ENCODE measurements at places on chromosomes 13 and 19. TPM values are rescaled to one million over a fixed set of nuclear protein-coding genes. Genes with fewer than 3 reads are reported as not detected.
A peak's percentile ranks its signal among the peaks of the same experiment; 100 is the strongest.

DNA sequence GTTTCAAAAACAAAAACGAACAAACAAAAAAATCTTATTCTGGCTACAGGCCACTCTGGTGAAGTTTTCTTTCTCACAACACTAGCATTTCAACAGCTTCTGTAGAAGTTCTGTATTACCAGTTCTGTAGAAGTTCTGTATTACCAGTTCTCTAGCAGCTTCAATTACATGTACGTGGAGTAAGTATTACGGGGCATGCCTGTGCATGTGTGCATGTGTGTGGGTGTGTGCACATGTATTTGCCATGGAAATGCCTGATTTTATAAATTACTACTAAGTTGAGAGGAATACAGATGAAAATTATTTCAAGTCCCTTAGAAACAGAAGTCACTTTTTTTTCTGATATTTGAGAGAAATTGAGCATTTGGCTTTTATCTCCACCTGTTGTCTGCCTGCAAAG lies 414.2 kb downstream of the FOXO1 start:
- no peak for DNase-seq

GRCh38 chr13:61833228-61833627 lies 417.6 kb upstream of the PCDH20 start:
- no peak for DNase-seq

DNA sequence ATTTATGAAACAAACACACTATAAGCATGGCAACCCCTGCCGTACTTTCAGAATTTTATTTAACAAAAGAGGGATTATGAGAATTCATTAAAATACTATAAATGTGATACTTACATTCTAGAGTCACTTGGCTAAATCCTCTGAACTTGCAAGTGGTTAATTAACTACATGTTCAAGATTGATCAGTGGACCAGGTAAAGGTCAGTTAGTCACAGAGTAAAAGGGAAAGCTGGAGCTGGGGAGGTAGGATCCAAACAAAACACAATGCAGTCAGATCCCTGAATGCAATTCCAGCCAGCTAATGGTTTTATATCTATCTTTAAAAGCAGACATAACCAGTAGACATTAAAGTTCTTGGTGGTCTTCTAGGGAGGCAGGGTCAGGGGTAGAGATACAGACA lies 270.5 kb downstream of the DIAPH3 start:
- no peak for DNase-seq

GRCh38 chr19:3098515-3099346 lies 4.6 kb downstream of the GNA11 start:
- DNase-seq = peak; percentile 55

DNA sequence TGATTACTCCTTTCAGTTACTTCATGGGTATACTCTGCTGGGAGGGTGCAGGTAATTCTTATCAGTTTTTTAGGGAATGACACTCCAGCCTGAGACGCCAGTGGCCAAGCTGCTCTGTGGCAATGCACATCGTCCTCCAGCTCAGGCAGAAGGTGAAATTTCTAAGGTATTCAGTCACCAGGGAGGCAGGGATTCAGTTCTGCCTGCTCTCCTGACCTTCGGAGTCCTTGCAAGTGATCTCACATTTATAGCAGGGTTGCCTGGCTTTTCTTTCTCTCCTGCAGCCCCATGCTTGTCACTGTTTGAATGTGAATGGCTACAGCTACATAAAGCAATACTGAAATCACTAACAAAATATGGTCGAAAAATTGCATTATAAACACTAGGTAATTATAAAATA lies 1447.5 kb downstream of the EFNB2 start:
- no peak for DNase-seq

OR7D2 gene
- polyA plus RNA-seq = not detected

CEACAM8 gene
- not detected for polyA plus RNA-seq

ELSPBP1 gene
- not detected for polyA plus RNA-seq

TUBB4A gene
- polyA plus RNA-seq = not detected
